Progenitor cell of endocrine pancreas (in vitro differentiated cells): ENCODE measurements at places on chromosomes 6 and 20.

- DNase-seq = peak; percentile 54
Measured at GRCh38 chr6:167678102-167679101, 148.3 kb upstream of the AFDN start.

DNA sequence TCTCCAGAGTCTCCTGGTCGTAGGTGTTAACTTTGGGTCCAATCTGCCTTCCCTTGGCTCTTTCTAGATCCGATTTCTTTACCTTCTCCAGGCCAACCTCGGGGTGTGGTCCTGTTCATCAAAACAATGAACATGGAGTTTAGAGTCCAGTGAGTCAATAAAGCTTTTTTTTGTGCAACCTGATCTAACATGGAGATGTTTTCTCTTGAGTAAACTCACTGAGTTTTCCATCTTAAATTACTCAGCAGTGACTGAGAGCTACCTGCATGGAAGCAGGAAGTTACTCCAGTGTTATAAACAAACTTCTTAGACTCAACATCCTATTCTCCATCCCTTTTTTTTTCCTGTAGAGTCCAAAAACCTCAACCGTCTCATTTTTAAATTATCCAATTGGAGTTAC is 14.9 kb upstream of the SLC22A1 start:
- DNase-seq = no peak

- DNase-seq = no peak
Measured at GRCh38 chr6:30826961-30827342, 57.4 kb upstream of the DDR1 start.

- peak; percentile 78 for DNase-seq
Measured at GRCh38 chr20:32535953-32536823, 48.9 kb downstream of the NOL4L start.

GRCh38 chr6:41306187-41306854 is 19.8 kb upstream of the TREM1 start:
- peak; percentile 30 for DNase-seq

GRCh38 chr6:63353286-63353630 is 33.5 kb upstream of the LGSN start:
- DNase-seq = no peak

GRCh38 chr20:19832875-19833274 is 74.8 kb downstream of the RIN2 start:
- DNase-seq = no peak

DNA sequence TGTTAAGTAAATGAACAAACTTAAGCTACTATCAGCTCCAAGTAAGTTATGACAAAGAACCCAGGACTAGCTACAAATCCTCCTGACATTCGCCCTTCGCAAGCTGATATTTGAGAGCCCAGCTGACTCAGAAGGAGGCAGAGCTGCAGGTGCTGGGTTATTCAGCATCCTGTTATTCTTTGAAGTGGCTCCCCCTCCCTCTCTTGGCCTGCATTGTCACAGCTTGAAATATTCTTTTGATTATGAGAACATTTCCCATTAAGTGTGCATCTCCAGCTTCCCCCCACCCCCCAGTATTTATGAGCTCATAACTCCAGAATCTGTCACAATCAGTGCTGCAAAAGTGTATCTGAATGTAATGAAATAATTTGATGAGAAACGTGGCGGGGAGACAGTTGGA is 78.8 kb upstream of the RALY start:
- no peak for DNase-seq

DNA sequence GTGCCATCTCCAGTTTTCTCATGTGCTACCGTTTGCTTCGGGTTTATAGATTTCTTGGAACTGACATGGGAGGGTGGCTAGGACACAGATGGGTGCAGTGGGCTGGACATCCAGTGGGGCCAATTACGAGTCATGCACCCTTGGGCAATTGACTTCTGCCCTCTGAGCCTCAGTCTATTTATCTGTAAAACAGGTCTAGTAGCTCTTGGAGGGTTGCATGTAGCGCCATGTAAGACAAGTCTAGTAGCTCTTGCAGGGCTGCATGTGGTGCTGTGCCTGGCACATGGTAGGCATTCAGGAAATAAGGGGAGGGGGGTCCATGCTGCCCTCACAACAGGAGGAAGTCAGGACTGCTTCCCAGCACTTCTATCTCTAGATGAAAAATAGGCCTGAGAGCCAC is 15.3 kb downstream of the PMEPA1 start:
- no peak for DNase-seq

GRCh38 chr20:52799130-52799529 is 173.0 kb upstream of the TSHZ2 start:
- DNase-seq = no peak
